ENCODE measurements at places on chromosomes 2 and 18. TPM values are rescaled to one million over a fixed set of nuclear protein-coding genes. Genes with fewer than 3 reads are reported as not detected.
A peak's percentile ranks its signal among the peaks of the same experiment; 100 is the strongest.

- no peak overlapping the region for H3K27ac ChIP-seq
- H3K27me3 ChIP-seq, result no peaks in the 10 kb centered on the region
- H3K4me1 ChIP-seq, result no peaks in the 10 kb centered on the region
These were observed 98.4 kb downstream of the CDK15 start for GRCh38 chr2:201904538-201905420.

- H3K4me1 ChIP-seq, result no peaks in the 10 kb centered on the region
- H3K27me3 ChIP-seq, result no peaks in the 10 kb centered on the region
- no peak for DNase-seq
- H3K36me3 ChIP-seq, result no peaks in the 10 kb centered on the region
- H3K4me3 ChIP-seq, result no peak overlapping the region
These were observed 189.9 kb upstream of the FOSL2 start for GRCh38 chr2:28202719-28203118.

GRCh38 chr18:48374423-48375149, 34.6 kb downstream of the ZBTB7C start:
- H3K36me3 ChIP-seq, result no peaks in the 10 kb centered on the region
- peaks cover 42% of the 10 kb centered on the region for H3K4me1 ChIP-seq
- DNase-seq, result peak; percentile 48
- peak overlapping the region; percentile 58 for H3K27ac ChIP-seq

Gene DUSP2
- 2.4 TPM for total RNA-seq

Gene FHOD3
- 6.9 TPM for total RNA-seq

All from thyroid gland (tissue), 4 donors.